ENCODE measurements at places on chromosomes 7 and 10. TPM values are rescaled to one million over a fixed set of nuclear protein-coding genes. Genes with fewer than 3 reads are reported as not detected.

Gene SH2B2
- 3.2 TPM for total RNA-seq

Gene KCNH2
- 3.3 TPM for total RNA-seq

Gene NUP42
- 26.0 TPM for total RNA-seq

Gene ITGA8
- not detected for total RNA-seq

Gene CLCN1
- not detected for total RNA-seq

Gene SFTPA2
- total RNA-seq, result not detected

Gene CALHM1
- total RNA-seq, result not detected

Gene FAM221A
- 0.55 TPM for total RNA-seq

Gene CACNB2
- total RNA-seq, result not detected

Gene PON1
- total RNA-seq, result 1.3 TPM

Gene ABCB4
- not detected for total RNA-seq

Gene CCAR1
- total RNA-seq, result 57.7 TPM

Gene WNT16
- total RNA-seq, result 1.2 TPM
